ENCODE measurements at places on chromosomes 12 and 14.

DNA sequence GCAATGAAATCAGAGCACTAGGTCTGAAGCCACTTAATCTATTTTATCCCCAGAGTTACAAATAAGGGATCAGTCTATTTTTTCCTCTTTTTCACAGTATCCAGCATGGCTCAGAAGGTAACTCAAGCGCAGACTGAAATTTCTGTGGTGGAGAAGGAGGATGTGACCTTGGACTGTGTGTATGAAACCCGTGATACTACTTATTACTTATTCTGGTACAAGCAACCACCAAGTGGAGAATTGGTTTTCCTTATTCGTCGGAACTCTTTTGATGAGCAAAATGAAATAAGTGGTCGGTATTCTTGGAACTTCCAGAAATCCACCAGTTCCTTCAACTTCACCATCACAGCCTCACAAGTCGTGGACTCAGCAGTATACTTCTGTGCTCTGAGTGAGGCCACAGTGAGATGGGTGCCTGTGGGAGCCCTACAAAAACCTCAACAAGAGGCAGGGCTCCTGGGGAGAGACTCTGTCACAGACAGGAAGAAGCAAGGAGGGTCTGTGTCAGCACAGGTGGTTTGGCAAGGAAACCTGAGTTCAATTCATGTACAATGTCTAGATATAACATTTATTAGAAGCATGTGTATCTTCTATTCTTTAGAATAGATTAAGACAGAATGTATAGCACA is 334.3 kb upstream of the OR4E1 start:
- no peak for DNase-seq

GRCh38 chr14:23366426-23366921 is 1.5 kb upstream of the EFS start:
- DNase-seq, result no peak

DNA sequence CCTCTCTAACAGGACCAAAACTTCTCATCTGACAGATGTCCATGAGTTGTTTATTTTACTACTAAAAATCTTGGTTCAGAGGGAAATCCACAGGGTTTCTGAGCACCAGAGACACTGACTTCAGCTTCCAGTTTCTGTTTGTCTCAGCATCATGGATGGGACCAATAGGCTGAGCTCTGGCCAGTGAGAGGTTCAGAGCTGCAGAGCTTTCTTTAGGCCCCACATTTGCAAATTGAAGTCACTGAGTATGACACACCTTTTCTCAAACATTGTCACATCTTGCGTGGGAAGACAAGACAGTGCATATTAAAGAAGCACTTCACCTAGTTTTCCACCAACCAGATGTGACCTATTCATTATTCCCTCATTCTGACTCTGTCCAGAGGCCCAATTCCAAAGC is 45.2 kb downstream of the RDH12 start:
- DNase-seq, result no peak

- no peak for DNase-seq
Observed at GRCh38 chr12:92369056-92369455, 223.4 kb upstream of the BTG1 start.

- no peak for DNase-seq
Observed at GRCh38 chr12:54463484-54463883, 9.9 kb downstream of the GTSF1 start.

DNA sequence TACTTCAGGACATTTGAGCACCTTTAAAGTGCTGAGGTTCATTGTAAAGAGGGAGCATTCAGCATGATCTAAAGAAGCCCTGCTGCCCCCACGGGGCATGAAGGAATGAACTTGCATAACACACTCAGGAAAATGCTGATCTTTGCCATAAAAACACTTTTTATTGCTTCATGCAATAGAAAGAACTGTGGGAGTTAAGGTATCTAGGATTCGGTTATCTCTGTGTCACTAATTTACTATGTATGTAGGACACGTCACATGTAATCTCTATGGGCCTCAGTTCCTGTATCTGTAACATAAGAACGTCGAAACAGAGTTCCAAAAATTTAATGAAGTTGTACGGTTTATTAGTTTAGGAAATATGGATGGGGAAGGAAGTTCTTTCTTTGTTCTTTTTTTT is 33.0 kb downstream of the BTBD7 start:
- DNase-seq, result no peak

DNA sequence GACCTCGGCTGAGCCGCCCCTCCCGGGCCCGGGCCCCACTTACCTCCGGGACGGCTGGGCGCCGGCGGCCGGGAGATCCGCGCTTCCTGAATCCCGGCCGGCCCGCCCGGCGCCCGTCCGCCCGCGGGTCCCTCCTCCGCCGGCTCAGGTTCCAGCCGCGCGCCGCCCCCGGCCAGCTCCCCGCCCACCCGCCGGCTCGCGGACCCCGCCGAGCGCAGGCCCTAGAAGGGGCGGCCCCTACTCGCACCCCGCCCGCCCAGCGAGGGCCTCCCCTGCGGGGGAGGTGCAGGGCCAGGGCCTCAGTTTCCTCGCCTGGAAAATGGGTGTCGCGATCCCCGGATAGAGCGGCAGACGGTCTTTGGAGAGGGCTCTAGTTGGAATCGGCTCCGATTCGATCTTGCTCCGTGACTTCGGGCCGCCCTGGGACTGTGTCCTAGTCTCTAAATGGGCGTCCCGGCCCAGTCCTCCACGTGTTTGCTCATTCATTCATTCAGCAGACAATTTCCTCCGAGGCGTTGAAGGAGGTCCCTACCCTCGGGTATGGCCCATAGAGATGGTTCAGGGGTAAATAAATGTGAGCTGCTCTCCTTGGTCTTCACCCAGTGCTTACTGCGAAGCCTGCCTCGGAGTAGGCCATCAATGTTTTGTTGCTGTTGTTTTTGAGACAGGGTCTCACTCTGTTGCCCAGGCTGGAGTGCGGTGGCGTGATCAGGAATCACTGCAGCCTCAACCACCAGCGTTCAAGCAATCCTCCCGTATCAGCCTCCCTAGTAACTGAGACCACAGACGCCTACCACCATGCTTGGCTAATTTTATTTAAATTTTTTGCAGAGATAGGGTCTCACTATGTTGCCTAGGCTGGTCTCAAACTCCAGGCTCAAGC is at the start of gene TRPV4:
TSS of gene TRPV4 (minus strand) at position 92 of the 883 bp plus-strand sequence. CDS start 18,602 bp downstream, outside the sequence.
- DNase-seq, result peak; percentile 31

DNA sequence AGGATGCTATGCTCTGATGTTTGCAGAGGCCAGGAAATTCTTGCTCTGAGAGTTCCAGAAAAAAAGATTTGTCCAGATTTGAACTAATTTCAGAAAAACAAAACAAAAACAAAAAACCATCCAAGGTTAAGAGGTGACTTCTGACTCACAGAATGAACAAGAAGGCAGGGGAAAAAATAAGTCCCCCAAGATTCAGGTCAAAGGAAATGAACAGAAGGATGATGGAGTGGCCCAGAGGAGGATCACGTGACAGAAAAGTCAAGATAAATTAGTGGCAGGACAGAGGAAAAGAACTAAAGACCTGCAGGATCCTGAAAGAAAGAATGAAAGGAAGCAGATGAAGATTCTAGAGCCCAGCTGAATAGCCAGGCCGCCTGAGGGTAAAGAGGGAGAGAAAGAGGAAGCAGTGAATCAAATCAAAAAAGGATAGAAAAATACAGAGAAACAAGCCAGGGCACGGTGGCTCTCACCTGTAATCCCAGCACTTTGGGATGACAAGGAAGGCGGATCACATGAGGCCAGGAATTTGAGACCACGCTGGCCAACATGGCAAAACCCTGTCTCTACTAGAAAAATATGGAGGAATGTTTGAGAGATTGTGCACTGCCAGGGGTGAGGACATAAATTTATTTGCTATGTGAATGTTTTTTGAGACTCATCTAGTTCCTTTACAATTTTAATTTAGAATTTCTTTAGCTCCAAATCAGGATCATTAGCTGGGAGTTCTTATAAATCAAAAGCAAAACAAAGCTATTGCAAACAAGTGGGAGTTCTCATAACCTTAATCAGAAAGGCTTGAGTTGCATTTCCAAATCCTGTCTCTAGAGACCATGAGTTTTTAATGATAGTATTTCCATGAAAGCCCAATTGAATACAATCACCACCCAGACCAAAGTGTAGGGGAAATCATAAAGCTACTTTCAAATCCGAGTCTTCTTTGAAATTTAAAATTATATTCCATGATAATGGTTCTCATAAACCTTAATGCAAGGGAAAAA is 217.1 kb upstream of the PLEKHG7 start:
- no peak for DNase-seq

GRCh38 chr14:104149278-104149595 is 10.8 kb downstream of the KIF26A start:
- no peak for DNase-seq

DNA sequence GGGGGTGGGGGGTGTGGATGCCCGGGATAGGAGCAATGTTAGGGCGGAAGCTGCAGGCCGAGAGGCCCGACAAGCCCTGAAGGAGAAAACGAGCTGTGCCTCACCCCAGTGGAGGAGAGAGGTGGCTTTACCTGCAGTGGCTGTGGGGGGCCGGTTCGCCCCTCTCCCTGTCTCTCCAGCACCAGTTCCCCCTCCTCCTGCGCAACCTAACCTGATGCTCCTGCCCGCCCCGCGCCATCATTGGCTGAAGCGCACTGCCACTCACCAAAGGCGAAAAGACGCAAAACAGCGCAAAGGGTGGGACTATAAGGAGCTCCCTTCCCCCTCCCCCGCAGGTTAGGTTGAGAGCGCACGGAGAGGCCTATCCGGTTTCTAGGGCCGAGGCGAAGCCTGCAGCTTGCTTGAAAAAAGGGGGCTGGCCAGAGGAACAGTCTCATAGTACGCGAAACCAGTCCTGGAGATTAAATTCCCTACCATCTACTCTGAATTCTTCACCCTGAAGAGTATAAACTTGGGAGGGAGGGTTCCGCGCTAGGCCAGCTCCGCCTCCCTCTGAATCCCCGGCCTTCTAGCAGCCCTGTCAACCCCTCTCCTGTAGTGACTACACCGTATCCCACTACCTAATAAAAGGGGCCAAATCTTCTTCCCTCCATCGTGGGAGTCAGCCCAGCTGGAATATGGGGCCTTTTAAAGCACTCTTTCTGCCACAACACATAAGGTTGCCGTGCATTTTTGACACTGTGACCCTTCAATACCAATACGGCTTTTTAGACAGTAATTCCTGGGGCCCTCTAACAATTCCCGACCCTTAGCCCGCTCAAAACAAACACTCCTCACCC is 18.6 kb downstream of the CHD8 start:
- DNase-seq, result peak; percentile 98

DNA sequence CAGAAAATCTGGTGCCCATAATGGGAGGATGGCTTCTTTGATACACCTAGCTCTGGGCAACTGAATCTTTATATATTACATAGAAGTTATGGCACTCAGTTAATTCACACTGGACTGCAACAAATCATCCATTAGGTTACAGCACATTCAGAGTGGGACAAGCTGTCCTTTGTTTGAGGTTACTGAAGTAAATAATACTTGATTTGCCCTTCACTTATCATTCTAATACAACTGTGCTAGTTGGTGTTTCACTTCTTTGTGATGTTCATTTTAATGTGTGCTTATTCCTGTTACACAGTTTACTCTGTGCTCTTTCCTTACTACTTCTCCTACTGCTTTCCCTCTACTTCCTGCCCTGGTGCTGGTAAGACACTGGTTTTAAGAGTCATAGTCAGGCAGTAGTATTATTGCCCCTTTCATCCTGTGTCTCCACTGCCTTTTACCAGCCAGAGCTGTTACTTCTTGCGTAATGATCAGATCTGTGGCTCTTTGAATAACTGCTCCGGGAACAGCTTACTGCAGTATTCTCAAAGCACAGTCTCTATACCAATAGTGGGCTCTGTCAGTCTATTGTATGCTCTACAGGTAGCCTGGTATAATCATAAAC is 36.4 kb upstream of the GXYLT1 start:
- DNase-seq, result peak; percentile 42

- peak; percentile 33 for DNase-seq
Observed at GRCh38 chr12:109737631-109738030, 24.0 kb downstream of the FAM222A start.

DNA sequence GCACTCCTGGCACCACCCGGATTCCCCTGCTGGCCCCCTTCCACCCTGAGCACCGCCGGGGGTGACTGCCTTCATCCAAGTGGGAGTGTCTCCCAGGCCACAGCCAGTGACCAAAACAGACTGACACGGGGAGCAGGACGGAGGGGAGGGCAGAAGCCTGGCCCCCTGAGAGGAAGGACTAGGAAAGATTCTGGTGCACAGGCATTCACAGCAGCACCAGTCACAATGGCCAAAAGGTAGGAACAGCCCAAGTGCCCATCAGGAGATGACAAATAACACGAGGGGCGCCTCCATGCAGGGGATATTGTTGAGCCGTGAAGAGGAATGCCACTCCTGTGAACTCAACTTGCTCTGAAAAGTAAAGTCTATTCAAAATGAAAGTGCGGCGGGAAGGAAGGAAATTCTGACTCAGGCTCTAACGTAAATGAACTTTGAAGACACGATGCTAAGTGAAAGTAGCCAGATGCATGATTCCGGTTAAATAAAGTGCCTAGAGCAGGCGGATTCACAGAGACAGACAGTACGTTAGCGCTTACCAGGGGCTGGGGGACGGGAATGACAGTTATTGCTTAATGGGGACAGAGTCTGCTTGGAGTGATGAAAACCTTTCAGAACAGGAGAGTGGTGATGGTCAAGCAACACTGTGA is 146.1 kb upstream of the NCOR2 start:
- peak; percentile 92 for DNase-seq

GRCh38 chr12:27967551-27968054 is 4.9 kb downstream of the PTHLH start:
- DNase-seq, result peak; percentile 78

- DNase-seq, result peak; percentile 58
Observed at GRCh38 chr14:59208224-59208814, 19.9 kb downstream of the DAAM1 start.

DNA sequence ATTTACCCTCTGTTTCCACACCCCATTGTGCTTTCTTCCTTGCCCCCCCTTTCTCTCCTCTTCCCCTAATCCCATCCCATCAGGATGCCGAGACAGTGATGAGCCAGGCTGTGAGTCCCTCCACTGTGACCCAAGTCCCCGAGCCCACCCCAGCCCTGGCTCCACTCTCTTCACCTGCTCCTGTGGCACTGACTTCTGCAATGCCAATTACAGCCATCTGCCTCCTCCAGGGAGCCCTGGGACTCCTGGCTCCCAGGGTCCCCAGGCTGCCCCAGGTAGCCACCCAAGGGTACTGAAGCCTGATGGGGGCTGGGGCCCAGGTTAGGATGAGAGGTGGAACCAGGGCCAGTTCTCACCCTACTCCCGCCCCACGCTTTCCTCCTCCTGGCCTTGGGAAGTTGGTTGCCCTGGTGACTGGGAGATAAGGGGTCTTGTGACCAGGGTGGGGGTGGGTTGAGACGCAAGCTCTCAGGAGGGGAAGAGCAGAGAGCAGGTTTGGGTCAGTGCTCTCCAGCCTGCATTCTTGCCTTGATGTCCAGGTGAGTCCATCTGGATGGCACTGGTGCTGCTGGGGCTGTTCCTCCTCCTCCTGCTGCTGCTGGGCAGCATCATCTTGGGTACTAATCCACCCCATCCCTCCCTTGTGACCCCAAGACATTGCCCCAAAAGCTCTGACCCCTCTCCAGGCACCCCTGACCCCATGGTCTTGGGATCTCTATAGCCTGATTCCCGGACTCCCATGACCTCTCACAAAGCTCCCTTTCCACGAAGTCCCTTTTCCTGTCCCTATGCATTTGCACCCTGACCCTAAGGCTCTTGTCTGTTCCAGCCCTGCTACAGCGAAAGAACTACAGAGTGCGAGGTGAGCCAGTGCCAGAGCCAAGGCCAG is 1.2 kb downstream of the AMHR2 start:
- no peak for DNase-seq

- no peak for DNase-seq
Observed at GRCh38 chr12:89228491-89228890, 123.8 kb downstream of the DUSP6 start.
